Occipital lobe (tissue), 3 donors: ENCODE measurements at places on chromosomes 13 and 19.

GRCh38 chr13:112637017-112637801, 49.3 kb upstream of the TUBGCP3 start:
- DNase-seq, result no peak

GRCh38 chr13:50991579-50992521, 82.3 kb downstream of the RNASEH2B start:
- no peak for DNase-seq

DNA sequence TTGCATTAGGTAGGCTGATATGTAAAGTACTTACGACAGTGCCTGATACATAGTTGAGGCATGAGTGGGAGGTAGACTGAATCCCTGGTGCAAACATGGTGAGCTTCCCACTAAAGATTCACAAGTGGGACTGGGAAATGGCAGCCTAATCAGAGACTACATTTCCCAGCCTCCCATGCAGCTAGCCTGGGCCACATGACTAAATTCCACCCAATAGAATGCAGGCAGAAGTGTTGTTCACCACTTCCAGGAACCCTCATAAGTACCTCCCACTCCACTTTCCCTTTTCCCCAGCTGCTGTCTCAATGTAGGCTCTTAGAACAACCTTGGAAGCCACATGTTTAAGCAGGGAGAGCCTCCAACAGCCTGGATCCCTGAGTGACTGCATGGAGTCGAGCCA, 104.9 kb downstream of the CACNA1A start:
- no peak for DNase-seq

GRCh38 chr19:18608805-18609716, 2.5 kb upstream of the CRLF1 start:
- DNase-seq, result no peak

GRCh38 chr19:38538386-38538785, 79.4 kb downstream of the MAP4K1 start:
- no peak for DNase-seq
